T-helper 2 cell (primary cell): ENCODE measurements at places on chromosomes 1 and 21.

DNA sequence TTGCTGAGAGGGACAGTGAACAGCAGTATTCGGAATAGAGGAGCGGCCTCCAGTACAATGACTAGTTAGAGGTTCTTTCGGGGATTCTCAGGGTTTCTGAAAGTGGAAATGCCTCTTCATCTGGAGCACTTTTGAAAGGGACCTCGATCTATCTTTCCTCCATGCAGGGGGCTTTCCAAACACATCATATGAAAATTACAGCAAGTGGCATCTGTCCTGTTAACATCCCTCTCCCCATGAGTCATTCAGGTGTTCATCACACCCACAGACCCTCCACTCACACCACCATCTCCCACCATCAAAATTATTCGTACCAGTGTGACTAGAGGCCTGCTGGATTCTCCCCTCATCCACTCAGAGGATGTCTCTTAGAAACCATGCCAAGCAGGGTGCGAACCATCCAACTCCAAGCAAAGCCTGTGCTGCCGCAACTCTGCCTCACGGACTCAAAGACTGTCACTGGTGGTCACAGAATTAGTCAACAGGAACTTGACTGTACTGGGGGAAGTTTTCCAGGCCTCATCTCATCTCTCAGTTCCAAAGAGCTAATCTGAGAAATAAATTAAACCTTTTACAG is 211.1 kb downstream of the MRPL39 start:
- DNase-seq = peak; percentile 93

- no peak for DNase-seq
Observed at GRCh38 chr1:19710825-19711611, 46.3 kb downstream of the HTR6 start.

DNA sequence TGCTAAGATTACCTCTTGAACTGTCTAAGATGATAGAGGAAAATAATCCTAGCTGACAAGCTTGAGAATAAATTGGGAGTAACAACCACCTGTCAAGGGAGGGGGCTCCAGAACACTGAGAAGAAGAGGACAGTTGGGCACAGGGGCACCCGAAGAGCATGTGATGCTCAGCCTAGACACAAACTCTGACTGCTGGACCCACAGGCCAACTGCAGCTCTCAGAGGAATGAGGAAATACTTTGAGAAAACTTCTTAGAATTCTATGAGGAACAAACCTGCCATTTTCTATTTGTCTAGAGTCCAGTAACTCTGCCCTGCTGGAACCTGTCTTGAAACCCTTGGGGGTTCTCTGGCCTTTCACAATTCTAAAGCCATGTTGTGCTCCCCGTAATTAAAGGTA is 124.1 kb upstream of the KCNK2 start:
- DNase-seq = no peak

DNA sequence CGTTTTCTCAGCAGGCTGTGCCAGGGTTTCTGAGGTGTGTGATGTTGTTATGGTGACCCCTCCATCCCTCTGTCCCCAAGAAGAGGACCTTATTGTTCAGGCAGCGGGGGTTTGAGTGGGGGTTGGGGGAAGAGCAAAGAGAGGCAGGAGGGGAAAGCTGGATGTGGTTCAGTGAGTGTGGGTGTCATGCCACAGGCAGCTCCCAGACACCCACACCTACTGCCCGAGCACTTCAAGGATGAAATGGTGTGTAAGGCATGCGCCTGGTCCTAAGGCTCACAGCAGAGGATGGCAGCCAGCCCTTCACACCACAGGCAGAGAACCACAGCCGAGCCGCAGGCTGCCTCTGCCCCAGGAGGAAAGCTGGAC is 49.9 kb upstream of the STUM start:
- DNase-seq = no peak

- peak; percentile 81 for DNase-seq
Observed at GRCh38 chr1:154186177-154186576, 5.7 kb downstream of the TPM3 start.

DNA sequence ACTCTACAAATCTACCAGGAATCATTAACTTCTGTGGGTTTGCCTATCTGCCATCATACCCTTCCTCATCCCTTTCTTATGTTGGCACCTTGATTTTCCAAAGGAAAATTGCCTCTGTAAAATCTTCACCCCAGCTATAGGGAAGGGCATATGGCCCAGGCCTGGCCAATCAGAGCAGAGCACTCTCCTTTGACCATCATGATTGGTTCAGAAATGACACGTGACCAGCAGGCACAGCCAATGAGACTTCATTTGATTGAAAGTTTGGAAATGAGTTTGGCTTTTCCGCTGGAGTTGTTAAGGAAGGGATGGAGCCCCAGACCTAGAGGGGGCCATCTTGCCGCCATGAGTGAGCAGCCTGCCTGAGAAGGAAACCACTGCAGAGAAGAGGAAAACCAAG is 35.1 kb upstream of the IFFO2 start:
- no peak for DNase-seq

GRCh38 chr1:47545912-47546483 is 108.2 kb downstream of the FOXD2 start:
- no peak for DNase-seq

DNA sequence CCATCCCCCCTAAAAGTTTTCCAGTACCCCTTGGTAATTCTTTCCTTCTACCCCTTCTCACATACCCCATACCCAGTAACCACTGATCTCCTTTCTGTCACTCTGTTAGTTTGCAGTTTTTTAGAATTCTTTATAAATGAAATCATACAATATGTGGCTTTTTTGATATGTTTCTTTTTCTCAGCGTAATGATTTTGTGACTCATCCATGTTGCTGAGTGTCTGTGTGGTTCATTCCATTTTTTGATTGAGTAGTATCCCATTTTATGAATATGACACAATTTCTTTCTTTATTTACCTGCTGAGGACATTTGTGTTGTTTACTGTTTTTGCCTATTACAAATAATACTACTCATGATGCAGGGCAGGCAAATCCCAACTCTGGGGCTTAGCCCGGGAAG is 1605.3 kb downstream of the BRINP3 start:
- DNase-seq = no peak
